ENCODE measurements at places on chromosomes 3 and 15.

- DNase-seq = no peak
Observed at GRCh38 chr15:93121973-93122910, 33.2 kb upstream of the RGMA start.

- DNase-seq = no peak
Observed at GRCh38 chr3:87046241-87046640, 55.3 kb upstream of the VGLL3 start.

DNA sequence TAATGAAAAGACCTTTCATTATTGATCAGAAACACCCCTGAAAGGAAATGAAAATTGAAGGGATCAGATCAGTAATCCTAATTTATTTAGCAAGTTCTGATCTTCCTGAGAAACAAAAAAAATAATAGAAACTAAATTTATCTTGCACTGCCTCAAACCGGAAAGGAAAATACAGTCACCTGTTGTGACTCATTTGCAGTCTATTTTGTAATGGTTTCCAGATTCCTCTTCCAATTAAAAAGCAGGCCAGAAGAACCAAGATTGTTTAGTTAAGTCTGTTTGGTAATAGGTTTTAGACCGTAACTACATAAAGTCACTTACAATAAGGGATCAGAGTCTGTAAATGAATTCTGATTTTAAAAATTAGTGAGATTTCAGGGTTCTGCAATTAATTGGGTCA, 49.7 kb upstream of the ATOSA start:
- DNase-seq = no peak

GRCh38 chr3:58141766-58142345, 68.9 kb downstream of the DNASE1L3 start:
- no peak for DNase-seq

DNA sequence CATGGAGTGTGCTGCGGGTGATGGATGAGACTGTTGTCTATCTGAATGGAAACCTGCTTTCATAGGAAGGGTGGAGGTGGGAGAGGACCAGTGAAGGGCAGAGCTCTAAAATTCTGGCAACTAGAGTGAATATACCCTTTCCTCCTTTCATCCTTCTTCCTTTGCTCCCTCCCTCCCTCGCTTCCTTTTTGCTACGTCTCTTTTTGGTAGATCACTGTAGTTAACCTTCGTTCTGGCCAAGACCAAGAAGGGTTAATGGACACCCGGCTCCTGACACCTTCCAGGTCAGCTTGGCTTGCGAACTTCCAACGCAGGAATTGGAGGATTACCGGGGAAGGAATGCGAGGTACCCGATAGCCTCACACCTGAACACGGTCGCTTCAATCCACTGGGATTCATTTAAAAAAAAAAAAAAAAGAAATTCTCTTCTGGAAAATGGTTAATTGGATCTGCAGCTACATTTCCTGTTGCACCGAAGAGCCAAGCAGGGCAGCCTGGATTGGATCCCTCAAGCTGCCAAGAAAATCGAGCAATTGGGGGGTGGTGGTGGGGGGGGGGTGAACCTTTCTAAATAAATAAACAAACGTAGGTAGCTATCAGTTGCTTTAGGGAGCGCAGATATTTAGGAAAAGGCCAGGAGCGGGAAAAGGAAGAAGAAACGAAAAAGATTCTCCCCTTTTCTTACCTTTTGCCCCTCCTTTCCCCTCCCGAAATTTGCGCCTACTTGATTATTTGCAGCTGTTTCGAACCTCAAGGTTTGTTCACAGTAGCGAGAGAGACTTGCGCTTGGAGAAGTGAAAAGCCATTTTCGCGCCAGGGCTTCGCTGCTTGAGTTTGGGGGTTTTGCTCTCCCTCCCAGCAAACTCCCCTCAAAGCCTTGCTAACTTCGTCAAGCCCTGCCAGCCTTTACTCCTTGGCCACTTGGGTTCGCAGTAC, 9.5 kb upstream of the NR2F2 start:
- no peak for DNase-seq

DNA sequence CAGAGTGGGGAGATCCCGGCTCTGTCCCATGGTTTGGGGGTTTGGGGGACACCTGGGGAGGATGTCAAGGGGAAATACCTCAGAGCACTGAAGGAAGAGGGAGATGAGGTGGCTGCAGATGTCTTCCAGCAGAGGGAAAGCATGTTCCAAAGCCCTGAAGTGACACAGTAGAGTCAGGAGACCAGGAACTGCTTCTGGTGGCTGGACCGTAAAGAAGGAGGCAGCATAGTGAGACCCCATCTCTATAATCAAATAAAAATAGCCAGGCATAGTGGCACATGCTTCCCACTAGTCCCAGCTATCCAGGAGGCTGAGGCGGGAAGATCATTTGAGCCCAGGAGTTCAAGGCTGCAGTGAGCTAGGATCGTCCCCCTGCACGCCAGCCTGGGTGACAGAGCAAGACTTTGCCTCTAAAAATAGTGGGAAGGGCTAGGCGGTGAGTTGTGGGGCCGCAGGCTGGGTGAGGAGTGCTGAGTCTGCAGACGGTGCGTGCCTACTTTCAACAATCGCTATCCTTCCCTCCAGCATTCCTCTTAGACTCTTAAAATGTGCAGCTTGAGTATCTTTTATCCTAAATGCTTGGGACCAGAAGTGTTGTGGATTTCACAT, 26.2 kb downstream of the HES1 start:
- no peak for DNase-seq

- DNase-seq = no peak
Observed at GRCh38 chr3:59107856-59108815, 58.3 kb upstream of the CFAP20DC start.
